H9 (cell line): ENCODE measurements at places on chromosomes 4 and X. TPM values are rescaled to one million over a fixed set of nuclear protein-coding genes. Genes with fewer than 3 reads are reported as not detected.
A peak's percentile ranks its signal among the peaks of the same experiment; 100 is the strongest.

Gene PGAM4
- total RNA-seq = 0.52 TPM in 1 of 2 replicates, not detected in the other

DNA sequence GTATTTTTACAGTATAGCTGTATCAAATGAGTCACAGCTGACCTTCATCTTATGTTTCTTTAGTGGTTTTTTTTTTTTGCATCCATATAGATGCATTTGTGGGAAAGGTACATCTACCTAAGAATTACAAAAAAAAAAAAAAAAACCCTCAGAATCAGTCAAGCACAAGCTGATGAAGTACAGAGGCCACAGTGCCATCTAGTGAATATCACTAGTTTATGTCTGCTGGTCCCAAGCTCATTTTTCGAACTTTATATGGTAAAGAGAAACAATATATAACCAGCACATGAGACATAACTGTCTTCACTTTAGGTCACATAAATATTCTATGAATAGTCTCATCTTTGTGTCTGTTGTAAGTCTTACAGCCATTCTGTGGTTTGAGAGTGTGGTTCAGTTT is 220.1 kb downstream of the DLG3 start:
- no peak for DNase-seq
- H3K27me3 ChIP-seq = no peaks in the 10 kb centered on the region
- no peaks in the 10 kb centered on the region for H3K36me3 ChIP-seq
- no peak overlapping the region for H3K27ac ChIP-seq

- H3K27ac ChIP-seq = no peak within 1 kb of the TSS
- peak; percentile 50 for DNase-seq
- peak within 1 kb of the TSS; percentile 76 for H3K4me3 ChIP-seq
- no peaks in the 10 kb centered on the region; the same call in 1 of the 2 replicates for H3K4me1 ChIP-seq
- H3K27me3 ChIP-seq = no peaks in the 10 kb centered on the region
Measured at GRCh38 chrX:19514791-19515614, at the start of gene MAP3K15. MAP3K15 (minus strand) TSS chrX:19515508; CDS start chrX:19515261, 247 bp downstream.

GRCh38 chrX:9131066-9131465 is 97.1 kb upstream of the FAM9B start:
- H3K36me3 ChIP-seq = peaks cover 5% of the 10 kb centered on the region
- H3K27ac ChIP-seq = no peak overlapping the region
- no peak for DNase-seq
- H3K27me3 ChIP-seq = no peaks in the 10 kb centered on the region
- no peak overlapping the region for H3K4me3 ChIP-seq
- peaks cover 2% of the 10 kb centered on the region; the same call in 1 of the 2 replicates for H3K4me1 ChIP-seq

- H3K36me3 ChIP-seq = peaks cover 16% of the 10 kb centered on the region
- DNase-seq = no peak
- no peaks in the 10 kb centered on the region for H3K27me3 ChIP-seq
Measured at GRCh38 chr4:94466371-94466770, 14.6 kb downstream of the PDLIM5 start.

- H3K27me3 ChIP-seq = no peaks in the 10 kb centered on the region
- DNase-seq = no peak
- no peaks in the 10 kb centered on the region; the same call in 2 of the 3 replicates for H3K36me3 ChIP-seq
- no peak overlapping the region for H3K4me3 ChIP-seq
Measured at GRCh38 chr4:16236402-16237023, 10.2 kb upstream of the TAPT1 start.
